Stimulated activated CD4-positive, alpha-beta T cell treated with anti-CD3 and anti-CD28 coated beads, TNF-alpha, amount 100 ng/mL, for 1 hour (primary cell): ENCODE measurements at places on chromosomes 5 and 9.

GRCh38 chr9:125061391-125061790, 81.9 kb downstream of the SCAI start:
- DNase-seq = no peak

DNA sequence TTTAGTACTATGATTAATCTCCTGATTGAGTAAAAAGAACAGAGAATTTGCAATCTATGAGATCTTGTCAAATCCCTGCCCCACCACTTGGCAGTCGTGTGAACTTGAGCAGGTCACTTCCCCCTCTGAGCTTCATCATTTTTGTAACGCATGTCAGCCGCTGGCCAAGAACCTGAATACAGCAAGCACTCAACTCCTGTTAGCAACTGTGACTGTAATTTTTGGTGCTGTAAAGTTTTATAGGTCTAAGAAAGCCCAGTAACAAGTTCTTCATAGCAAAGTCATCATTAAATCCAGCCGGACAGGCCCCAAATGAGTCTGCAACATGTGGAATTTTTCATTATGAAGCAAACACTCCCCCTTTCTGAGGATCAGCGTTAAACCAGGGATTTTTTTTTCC, 49.4 kb downstream of the DRD1 start:
- no peak for DNase-seq

- no peak for DNase-seq
Observed at GRCh38 chr5:159442206-159442850, 112.0 kb upstream of the IL12B start.

DNA sequence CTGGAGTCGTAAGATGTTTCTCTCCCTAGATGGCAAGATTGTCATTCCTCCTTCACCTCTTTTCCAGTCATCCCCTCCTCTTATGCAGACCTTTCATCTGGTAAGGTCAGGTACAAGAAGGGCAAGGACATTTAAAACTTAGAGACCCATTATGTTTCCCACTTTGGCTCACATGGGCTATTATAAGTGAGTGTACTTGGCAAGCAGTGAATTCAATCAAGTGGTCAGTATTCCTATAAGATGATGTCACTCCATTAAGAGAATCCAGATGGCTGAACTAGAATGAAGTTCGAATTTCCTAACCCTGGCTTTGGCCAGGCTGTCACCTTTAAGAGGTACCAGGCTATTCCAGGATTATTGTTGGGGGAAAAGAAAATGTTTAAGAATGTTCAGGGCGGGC, 32.2 kb downstream of the ZNF131 start:
- DNase-seq = no peak

DNA sequence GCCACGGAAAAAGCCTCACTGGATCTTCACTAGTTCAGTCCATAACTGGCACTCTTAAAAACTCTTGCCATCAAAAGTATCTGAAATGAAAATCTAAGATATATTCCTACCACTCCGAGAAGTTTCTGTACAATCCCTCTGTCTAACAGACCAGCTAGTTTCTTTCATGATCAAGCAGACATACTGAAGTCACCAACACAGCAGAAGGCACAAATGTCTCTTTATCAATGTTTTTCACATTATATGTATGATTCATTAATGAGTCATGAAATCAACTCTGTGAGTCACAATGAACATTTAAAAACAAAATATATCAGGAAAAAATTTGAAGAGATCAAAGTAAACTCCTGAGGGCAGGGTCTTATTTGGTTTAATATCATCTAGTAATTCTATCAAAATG, 50.8 kb downstream of the F2R start:
- DNase-seq = no peak

DNA sequence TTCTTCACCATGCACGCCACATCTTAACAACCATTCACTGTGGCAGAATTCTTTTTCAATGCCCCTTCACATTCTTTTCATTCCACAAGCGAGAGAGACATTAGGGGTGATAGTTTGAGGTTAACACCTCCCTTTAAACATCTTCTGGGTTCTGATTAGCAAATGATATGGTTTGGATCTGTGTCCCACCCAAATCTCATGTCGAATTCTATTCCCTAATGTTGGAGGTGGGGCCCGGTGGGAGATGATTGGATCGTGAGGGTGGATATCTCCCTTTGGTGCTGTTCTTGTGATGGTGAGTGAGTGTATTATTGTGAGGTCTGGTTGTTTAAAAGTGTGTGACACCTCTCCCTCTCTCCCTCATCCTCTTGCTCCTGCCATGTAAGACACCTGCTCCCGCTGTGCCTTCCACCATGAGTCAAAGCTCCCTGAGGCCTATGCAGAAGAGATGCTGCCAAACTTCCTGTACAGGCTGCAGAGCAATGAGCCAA, 46.1 kb upstream of the RAI14 start:
- DNase-seq = no peak

- no peak for DNase-seq
Observed at GRCh38 chr9:80763536-80763935, 925.8 kb downstream of the TLE1 start.

DNA sequence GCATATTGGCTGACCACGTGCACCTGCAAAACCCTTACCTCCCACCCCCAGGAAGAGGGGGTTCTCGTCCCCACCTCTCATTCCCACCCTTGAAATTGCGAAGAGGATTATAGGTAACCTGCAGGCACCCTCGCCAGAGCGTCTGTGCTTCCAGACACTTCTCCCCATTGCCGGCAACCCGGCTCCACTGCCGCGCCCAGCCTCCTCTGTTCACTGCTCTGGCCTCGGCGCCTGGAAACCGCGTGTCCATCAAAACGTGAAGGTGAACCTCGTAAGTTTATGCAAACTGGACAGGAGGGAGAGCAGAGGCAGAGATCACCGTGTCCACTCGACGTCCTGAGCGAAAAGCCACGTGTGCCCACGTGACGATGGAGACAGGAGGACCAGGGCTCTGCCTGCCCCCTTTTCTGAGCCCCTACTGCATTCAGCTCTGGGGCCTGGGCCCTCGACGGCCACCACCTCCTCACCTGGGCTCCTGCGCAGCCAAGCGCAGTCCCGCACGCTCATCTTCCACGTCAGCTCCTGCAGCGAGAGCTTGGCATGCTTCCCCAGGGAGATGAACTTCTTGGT, 1.9 kb downstream of the TERT start:
- no peak for DNase-seq

DNA sequence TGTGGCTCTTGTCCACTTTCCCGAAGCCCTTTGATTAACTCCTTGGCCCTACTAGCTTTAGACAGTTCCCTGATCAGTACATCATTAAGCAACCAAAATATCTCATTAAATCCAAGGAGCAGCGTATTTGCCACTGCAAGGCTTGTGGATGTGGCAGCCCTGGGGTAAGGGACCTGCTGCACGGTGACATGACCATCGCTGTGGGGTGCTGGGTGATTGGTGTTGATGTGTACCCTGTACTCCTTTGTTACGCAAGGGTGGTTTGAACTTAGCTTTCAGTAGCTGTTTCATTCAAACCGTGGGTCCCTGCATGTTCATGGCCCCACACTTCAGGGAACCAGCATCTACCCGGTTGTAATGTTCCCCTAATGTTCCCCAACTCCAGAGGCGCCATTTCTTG, 41.0 kb downstream of the OTULIN start:
- no peak for DNase-seq

- no peak for DNase-seq
Observed at GRCh38 chr5:157593052-157593757, 17.6 kb upstream of the ADAM19 start.

GRCh38 chr9:92097997-92098482, 17.2 kb downstream of the SPTLC1 start:
- peak; percentile 12 for DNase-seq

- DNase-seq = no peak
Observed at GRCh38 chr9:121395558-121395957, 25.5 kb upstream of the STOM start.

GRCh38 chr9:91185193-91185886, 176.4 kb downstream of the AUH start:
- no peak for DNase-seq

- no peak for DNase-seq
Observed at GRCh38 chr5:55101556-55102276, 730 bp upstream of the GZMA start.

DNA sequence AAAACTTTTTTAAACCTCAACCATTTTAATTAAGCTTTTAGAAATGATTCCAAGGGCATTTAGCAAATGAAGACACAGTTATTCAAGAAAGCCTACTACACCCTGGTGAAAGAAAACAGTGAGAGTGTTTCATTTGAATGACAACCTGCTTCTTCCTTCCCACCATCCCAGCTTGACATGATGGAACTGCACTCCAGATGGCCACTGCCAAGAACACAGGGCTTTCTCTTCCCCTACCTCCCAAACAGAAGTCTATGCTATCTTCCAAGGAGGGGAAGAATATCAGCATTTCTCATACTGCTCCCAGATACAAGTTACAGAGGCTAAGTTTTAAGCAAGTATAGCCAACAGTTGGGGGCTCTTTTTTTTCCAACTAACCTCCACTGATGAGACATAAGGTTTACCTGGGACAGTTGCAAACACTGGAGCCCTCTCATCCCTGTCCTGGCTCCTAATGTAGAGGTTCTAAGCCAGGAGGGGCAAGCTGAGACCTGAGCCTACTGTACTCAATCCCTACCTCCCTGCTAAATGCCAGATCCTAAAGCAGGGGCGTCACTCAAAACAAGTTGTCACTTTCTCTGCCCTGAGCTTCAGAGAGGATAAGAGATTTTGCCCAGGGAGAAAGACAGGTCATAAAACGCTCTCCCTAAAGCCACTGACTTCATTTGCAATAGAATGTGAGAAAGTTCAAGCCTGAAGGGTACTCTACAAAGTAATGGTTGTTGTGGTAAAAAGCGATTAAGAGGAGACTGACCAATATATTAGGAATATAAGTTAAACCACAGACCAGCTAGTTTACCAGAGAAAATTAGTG, 88.5 kb upstream of the SLC27A6 start:
- no peak for DNase-seq

GRCh38 chr9:100485196-100485595, 12.2 kb downstream of the TMEFF1 start:
- DNase-seq = no peak
